ENCODE measurements at places on chromosomes 11 and 22. TPM values are rescaled to one million over a fixed set of nuclear protein-coding genes. Genes with fewer than 3 reads are reported as not detected.

The SLC36A4 gene
- total RNA-seq, result 20.5 TPM

The CDCA5 gene
- total RNA-seq, result 1.2 TPM

The CREB3L1 gene
- total RNA-seq, result 8.4 TPM

The NEFH gene
- total RNA-seq, result 0.87 TPM

The MMP26 gene
- total RNA-seq, result not detected

The LINC01488 gene
- not detected for total RNA-seq

The MPZL3 gene
- total RNA-seq, result 1.7 TPM
